ENCODE measurements at places on chromosomes 13 and 19.

- peak; percentile 58 for DNase-seq
Measured at GRCh38 chr19:17097593-17098126, 22.1 kb downstream of the MYO9B start.

GRCh38 chr19:8147582-8147978, 1.8 kb downstream of the FBN3 start:
- no peak for DNase-seq

DNA sequence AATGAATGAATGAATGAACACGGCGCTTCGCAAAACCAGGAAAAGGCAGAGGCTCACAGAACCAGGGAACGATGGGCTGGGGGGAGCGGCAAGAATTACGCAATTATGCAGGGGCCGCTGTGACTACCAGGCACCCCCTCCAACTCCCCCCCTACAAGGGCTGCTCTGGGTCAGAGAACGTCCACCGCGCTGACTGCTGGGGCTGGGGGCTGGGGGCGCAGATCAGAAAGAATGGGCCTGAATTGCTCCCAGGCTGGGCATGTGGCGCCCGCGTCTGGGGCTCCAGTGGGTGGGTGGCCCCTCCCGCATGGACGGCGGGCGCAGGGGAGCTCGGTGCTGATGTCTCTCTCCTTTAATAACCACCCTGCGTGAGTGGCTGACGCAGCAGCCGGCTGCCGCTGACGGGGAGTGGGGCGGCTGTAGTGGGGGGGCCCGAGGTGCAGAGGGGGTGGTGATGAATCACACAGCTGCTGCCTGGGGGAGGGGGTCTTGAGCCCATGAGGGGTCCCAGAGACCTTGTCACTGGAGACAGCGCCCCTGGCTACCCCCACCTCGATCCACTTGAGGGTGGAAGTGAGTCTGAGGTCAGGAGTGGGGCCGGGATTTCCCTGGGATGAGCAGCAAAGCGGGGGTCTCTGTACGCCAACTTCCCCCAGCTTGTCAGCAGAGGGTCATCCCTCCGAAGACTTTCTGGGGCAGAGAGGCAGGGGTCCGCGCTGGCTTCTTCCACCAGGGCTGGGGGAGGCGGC, 1.5 kb upstream of the CIRBP start:
- no peak for DNase-seq

GRCh38 chr19:16069813-16070365, 6.4 kb upstream of the TPM4 start:
- no peak for DNase-seq

- DNase-seq: peak; percentile 64
Measured at GRCh38 chr19:48999481-49000325, 6.0 kb downstream of the RUVBL2 start.

DNA sequence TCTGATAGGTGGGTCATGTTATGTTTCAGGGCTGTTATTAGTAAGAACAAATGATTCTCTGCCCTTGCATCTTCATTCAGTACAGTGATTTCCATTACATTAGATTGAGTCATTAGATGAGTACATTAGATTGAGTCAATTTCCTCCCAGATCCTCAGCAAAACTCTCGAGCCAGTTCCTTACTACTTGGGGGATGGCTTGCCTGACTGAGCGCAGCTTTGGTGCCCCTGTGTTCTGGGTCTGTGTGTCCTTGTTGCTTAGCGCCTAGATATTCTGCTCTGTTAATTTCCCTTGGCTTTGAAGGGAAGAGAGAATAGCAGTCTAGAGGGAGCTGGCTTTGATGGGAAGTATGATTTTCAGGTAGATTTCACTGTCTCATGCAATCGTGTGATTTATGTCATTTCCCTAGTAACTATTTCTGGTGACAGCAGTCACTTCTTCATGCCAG, 19.1 kb upstream of the SCEL start:
- peak; percentile 64 for DNase-seq

DNA sequence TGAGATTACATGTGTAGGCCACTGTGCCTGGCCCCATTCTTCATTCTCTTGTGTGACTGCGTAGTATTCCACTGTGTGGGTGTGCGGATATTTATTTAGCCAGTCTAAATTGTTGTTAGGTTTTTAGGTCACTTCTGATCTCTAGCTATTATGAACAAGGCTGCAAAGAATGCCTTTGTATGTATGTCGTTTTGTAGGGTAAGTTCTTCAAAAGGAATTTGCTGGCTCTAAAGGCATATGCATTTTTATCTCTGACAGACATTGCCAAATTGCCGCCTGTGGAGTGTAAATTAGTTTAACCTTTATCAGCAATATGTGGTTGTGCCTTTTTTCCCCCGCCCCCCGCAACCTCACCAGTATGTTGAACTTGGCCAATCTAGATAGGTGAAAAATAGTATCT, 30.3 kb upstream of the EHD2 start:
- no peak for DNase-seq

GRCh38 chr13:88176231-88176630, 505.1 kb downstream of the SLITRK5 start:
- DNase-seq: no peak

- DNase-seq: no peak
Measured at GRCh38 chr13:106156468-106156867, 379.0 kb downstream of the EFNB2 start.

DNA sequence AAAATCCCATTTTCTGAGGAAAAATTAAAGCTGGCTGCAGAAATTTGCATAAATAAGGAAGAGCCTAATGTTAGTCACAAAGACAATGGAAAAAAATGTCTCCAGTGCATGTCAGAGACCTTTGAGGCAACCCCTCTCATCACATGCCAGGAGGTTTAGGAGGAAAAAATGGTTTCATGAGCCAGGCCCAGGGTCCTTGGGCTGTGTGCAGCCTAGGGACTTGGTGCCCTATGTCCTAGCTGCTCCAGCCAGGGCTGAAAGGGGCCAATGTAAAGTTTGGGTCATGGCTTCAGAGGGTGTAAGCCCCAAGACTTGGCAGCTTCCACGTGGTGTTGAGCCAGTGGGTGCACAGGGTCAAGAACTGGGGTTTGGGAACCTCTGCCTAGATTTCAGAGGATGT, 1252.6 kb downstream of the PCDH9 start:
- DNase-seq: no peak

GRCh38 chr13:49297338-49297737, 49.6 kb downstream of the CDADC1 start:
- DNase-seq: no peak

- peak; percentile 43 for DNase-seq
Measured at GRCh38 chr19:44903602-44904425, 1.8 kb upstream of the APOE start.

- no peak for DNase-seq
Measured at GRCh38 chr13:47628666-47629065, 372.4 kb downstream of the SUCLA2 start.

GRCh38 chr19:51627491-51628138, 2.6 kb downstream of the SIGLEC5 start:
- DNase-seq: no peak

GRCh38 chr13:111049791-111050538, 65.1 kb upstream of the ARHGEF7 start:
- peak; percentile 22 for DNase-seq

DNA sequence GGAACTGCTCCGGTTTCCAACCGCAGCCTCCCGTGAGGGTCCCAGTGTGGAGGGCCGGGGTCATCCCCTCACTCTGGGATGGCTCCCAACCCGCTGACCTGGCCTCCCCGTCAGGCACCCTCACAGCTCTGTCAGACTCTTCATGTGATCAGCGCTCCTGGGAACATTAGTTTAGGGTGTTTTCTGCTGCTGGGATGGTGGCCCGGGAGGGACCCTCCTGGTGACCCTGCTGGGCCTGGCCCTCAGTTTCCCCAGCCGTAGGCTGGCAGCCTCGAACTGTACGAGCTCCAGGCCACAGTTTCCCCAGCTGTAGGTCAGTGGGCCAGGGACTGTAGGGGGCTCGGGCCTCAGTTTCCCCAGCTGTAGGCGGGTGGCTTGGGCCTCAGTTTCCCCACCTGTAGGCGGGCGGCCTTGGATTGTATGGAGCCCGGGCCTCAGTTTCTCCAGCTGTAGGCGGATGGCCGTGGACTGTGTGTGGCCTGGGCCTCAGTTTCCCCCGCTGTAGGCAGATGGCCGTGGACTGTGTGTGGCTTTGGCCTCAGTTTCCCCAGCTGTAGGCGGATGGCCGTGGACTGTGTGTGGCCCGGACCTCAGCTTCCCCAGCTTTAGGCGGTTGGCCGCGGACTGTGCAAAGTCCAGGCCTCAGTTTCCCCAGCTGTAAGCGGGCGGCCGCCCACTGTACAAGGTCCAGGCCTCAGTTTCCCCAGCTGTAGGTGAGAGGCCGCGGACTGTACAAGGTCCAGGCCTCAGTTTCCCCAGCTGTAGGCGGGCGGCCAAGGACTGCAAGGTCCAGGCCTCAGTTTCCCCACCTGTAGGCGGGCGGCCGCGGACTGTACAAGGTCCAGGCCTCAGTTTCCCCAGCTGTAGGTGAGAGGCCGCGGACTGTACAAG, 1.3 kb upstream of the PTBP1 start:
- DNase-seq: no peak

DNA sequence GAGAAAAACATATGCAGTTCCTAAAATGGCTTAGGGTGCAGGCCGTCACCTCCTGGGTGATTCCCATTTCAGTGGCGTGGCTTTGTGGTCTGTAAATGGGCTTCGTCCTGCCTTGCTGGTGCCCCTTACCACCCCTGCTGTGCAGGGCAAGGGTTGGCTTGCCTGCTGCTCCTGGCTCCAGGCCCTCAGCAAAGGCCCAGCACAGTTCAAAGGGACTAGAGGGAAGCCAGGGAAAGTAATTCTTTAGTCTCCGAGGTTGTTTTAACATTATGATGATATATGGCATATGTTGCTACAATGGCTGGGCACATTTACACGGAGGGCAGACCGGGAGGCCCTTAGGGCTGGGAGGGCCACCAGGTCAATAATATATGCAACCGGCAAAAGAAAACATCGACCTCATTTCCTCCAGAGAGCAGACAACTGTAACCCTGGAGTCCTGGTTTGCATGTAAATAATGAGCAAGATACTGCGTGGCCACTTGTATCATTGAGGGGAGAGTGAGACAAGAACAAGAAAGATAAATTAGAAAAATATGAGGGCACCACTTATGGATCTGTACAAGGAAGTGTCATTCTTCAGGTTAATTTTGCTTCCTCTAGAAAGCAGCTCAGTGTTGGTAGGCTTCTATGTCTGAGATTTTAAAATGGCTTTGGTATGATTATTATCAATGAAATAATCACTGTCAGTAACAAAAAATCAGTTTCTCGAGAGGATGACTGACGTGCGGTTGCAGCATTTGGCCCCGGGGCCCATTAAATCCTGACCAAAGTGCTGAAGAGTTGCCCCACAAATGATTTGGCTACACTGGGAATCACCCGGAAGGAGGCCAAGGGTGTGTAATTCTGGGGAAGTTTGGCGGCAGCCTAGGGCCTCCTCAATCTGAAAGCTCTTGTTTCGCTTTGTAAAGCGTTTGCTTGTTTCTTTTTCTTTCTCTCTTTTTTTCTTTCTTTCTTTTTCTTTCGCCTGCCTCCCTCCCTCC, 32.8 kb upstream of the URI1 start:
- DNase-seq: no peak

- DNase-seq: no peak
Measured at GRCh38 chr13:91050970-91051369, 296.5 kb upstream of the MIR17HG start.

DNA sequence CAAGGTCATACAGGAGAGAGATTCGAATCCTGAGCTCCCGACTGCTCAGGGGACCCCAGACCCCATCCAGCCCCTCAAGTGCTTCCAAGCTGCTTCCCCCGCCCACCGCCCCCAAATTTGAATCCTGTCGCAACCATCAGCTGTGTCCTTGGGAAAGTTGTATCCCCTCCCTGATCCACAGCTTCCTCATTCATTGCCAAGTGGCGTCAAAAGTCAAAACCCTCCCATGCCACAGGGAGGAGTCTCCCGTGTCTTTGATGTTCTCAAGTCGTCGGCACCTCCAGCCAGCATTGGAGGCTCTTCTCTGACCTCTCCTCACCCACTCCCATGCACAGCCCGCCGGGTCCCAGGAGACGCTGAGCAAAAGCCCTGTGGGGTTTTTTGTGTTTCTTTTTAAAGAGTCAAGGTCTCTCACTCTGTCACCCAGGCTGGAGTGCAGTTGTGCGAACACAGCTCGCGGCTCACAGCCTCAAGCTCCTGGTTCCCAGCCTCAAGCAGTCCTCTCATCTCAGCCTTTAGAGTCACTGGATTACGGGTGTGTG, 2.8 kb upstream of the IFI30 start:
- DNase-seq: peak; percentile 90

- DNase-seq: no peak
Measured at GRCh38 chr19:58044886-58045285, 11.1 kb downstream of the ZSCAN1 start.
